ENCODE measurements at places on chromosomes 7 and 10.

DNA sequence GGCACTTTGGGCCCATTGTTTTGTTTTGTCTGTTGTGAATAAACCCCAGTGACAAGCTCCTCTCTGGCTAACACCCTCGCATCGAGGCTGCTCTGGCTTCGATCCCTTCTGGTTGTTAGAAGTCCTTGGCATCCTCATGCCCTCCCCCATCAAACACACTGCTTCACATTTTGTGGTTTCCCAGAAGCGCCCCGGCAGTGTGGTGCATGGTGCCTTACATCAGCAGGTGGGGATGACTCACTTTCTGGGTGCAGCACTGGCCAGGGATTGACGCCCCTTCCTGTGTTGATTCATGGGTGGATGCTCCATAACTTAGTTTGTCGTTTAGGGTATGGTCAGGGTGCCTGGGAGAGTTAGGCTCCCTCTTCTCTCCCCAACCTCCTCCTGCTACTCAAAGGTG, 51.4 kb downstream of the PLPP4 start:
- DNase-seq, result no peak

DNA sequence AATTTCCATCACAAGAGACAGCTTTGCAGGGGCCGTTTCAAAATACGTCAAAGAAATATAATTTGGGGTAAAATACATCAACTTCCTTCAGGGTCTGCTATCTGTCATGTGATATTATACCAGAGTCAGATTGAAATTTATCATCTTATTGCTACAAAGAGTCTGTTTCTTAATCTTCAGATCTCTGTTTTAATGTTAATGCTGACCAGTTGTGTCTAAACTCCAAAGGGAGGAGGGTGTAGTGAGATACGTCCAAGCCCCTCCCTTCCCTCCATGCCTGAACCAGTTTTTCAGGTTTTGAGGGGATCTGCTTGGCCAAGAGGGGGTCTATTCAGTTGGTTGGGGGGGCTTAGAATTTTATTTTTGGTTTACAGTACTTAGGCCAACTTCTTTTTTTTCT, 891.6 kb downstream of the GRM8 start:
- DNase-seq, result no peak

GRCh38 chr7:148191391-148192065, 399.0 kb upstream of the C7orf33 start:
- DNase-seq, result no peak

GRCh38 chr10:130869179-130869841, 442.2 kb downstream of the TCERG1L start:
- no peak for DNase-seq
